ENCODE measurements at places on chromosomes 12 and 14.

DNA sequence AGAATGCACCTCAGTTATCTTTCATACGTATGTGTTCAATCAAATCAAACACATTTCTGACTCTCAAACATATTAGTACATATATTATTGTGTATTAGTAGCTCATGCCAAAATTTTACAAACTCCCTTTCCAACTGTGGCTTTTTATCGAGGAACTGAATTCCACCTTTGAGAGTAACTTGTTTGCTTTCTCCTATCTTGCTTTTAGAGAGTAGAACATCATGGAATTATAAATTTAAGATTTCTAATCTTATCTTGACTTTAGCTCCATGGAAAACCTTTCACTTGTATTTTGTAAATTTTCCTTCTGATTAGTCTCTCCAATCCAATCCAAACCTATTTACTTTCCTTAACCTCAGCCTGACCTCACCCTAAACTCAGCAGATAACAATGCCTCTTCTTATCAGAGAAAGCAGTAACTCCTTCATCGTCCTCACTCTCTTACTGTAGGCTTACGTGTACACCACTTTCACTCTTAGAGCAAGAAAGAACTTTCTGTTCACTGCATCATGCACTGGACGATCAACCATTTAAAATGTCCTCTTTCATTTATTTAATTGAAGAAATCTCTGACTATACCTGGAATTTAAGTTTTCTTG, 164.5 kb downstream of the TMTC3 start:
- no peak for DNase-seq

DNA sequence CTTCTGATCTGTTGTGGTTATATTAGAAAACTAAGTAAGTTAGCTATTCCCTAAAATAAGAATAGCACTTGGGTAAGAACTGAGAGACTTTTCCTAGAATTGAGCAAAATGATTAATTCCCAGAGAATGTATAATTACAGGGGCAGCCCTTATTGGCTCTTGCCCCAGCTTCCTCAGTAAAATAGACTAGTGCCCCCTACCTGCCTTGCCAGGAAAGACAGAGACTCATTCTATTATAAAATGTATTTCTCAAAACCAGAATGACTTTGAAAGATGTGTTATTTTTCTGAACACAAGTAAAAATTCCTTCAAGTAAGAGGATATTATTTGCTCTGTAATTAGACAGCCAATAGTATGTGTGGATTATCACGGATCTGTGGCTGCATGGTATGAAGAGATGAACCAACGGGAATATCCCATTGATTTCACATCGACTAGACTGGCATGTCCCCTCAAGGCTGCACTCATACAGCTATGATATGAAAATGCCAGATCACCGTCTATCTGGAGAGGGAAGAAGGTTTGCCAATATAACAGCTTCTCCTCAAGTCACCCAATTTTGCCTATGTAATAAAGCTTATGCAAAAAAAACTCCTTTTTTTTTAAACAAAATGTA, 7.4 kb upstream of the GLRX5 start:
- no peak for DNase-seq

DNA sequence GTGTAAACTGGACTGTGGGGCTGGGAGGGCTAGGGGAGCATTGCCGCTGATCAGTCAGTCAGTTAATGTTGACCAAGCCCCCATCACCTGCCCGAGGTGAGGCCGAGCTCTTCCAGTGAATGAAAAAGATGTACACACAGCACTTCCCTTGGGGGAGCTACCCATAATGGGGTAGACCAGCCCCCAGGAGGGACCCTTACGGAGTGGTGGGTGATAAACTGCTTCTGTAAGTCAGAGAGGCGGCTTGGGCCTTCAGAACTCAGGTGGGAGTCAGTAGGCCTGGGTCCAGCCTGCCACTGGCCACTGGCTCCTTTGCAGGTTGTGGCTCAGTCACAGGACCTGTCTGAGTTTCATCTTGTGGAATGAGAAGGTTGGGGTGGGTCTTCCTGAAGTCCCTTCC, 43.5 kb downstream of the TSPAN9 start:
- DNase-seq, result no peak

DNA sequence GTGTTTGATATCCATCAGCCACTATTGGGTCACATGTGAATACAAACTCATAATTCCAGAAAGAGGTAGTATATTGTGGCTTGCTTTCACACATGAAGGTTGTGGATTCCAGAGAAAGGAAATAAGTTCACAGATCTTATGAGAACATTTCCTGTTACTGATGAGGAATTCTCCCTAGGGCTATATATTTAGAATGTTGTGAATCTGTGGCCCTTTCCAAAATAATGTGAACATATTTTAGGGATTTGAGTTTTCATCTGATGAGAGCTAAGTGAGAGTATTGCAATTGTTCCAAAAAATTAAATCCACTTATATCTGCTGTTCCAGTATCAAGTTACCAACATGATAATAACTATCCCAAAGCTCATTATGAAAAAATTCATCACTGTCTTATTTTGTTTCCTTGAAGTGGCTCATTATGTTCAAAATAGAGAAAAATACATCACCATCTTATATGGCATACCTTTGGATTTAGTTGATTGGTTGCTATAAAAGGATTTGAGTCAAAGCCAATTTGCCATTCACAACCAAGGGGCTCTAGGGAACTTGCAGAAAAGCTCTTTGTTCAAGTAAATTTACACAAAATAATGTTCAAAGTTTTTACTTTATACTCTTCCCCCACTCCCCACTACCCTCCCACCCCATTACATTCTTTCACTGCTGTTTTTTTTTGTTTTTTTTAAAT, 76.3 kb downstream of the MYRFL start:
- no peak for DNase-seq

DNA sequence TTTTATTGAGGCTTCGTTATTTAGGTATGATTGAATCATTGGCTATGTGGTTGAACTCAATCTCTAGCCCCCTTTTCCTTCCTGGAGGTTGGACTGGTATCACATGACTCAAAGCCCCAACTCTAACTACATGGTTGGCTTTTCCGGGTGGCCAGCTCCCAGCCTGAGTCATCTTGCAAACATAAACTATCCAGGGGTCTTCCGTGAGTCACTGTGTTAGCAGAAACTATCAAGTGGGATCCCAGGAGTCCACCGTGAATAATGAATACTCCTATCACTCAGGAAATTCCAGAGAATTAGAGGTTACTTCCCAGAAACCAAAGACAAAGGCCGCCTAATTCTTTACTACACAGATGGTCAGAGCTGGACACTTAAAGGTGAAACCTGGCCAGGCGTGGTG, 19.7 kb upstream of the PLEKHD1 start:
- no peak for DNase-seq

DNA sequence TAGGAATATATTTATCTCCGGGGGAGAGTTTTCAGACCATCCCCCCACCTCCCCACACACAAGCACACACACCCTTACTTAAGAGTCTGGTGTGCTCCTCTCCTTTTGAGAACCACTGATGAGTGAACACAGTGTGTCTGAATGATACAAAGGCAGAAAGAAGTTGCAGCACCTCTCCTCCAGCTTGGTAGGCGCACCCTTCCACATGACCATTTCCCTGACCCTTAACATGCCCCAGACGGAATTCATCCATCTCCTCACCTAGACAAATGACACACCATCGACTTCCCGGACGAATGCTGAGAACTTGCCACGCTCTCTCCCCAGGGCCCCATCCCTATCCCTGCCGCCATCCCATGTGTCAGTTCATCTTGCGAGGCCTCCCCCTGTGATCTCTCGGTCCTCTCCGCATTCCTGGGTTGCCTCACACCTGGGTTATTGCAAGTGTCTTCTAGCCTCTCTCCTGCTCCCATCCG, 3.9 kb downstream of the TNFRSF1A start:
- no peak for DNase-seq

DNA sequence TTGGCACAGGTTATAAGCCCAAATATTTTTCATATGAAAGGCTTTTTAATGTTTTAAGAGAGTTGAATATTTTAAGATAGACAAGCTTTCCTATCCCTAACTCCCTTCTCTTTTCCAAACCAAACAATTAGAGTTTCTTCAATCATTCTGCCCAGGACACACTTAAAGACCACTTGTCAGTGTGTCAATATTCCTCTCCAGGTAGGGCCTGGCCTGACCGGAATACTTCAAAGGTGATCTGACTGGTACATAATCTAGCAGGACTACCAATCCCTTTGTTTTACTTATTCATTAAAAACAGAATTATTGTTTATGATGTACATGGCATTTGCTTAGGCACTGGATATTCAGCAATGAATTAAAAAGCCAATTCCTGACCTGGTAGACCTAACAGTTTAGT, 24.2 kb upstream of the SNRPF start:
- DNase-seq, result no peak

- no peak for DNase-seq
Observed at GRCh38 chr12:54189198-54189539, 384 bp upstream of the SMUG1 start.

- DNase-seq, result no peak
Observed at GRCh38 chr12:11723993-11724392, 74.5 kb downstream of the ETV6 start.

GRCh38 chr12:48956279-48957140, 777 bp downstream of the ARF3 start:
- no peak for DNase-seq

GRCh38 chr12:93173178-93173957, 204.4 kb upstream of the NUDT4 start:
- DNase-seq, result no peak

- no peak for DNase-seq
Observed at GRCh38 chr14:54299410-54300363, 97.1 kb upstream of the CDKN3 start.

DNA sequence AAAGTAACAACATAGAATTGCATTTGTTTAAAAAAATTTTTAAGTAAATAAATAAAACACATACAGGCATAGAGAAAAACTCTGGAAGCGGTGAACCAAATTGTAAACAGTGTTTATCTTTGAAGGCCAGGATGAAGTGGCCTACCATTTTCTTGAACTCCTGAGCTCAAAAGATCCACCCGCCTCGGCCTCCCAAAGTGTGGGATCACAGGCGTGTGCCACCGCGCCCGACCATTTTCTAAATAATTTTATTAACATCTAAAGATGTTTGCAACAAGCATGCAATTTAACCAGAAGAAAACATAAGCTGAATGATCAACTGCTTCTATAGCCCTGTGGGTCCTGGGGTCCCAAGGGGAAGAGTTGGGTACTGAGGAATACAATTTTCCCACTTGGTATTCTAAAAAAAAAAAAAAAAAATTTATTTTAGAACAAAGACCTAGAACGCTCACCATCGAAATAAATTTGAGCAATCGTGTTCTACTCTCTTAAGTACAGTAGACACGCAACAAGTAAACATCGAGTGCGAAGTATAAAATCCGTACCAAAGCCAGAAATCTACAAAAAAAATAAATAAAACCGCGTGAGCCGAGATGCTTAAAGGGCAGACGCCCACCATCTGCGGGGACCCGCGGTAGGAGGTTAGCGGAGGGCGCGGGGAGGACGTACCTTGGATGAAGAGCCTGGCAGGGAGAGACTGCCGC, 484 bp downstream of the MIS18BP1 start:
- no peak for DNase-seq

- DNase-seq, result no peak
Observed at GRCh38 chr12:113051759-113052158, 4.8 kb upstream of the DTX1 start.

- no peak for DNase-seq
Observed at GRCh38 chr14:68574906-68575305, 218.0 kb downstream of the ZFP36L1 start.

- DNase-seq, result no peak
Observed at GRCh38 chr14:35261774-35262173, 30.4 kb upstream of the PSMA6 start.

DNA sequence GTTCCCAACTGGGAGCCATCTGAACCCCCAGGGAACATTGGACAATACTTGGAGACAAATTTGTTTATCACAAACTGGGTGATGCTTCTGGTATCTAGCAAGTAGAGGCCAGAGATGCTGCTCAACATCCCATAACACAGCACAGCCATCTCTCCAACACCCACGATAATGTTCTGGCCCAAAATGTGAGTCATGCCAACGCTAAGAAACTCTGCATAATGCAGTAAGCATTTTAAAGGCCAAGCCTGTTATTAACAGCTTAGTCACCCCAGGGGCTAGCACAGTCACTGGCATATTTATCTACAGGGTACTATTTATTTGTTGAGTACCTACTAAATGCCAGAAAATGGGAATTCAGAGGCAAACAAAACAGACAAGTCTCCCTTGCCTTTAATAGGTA, 873.1 kb upstream of the TMEM132C start:
- DNase-seq, result no peak

- no peak for DNase-seq
Observed at GRCh38 chr12:89568484-89568883, 42.6 kb upstream of the POC1B start.

Data from T follicular helper cell (primary cell).